ENCODE measurements at places on chromosomes 11 and 22.

DNA sequence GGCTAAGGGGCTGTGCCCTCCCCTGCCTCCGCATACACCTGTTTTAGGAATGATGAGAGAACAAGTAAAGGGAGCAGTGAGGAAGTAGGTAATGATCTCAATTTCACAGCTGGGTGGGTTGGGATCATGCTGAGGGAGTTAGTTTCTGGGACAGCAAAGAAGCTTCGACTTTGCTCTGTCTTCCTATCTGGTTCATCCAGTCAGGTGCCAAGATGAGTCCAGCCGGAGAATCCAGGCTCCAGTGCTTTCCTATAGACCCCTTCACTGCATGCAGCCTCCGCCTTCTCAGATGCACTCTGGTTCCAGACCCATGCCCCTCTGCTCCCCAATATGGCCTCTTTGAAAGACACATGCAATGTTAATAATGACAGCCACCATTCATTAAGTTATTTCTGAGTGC lies 119.1 kb upstream of the NCAM1 start:
- DNase-seq, result no peak

DNA sequence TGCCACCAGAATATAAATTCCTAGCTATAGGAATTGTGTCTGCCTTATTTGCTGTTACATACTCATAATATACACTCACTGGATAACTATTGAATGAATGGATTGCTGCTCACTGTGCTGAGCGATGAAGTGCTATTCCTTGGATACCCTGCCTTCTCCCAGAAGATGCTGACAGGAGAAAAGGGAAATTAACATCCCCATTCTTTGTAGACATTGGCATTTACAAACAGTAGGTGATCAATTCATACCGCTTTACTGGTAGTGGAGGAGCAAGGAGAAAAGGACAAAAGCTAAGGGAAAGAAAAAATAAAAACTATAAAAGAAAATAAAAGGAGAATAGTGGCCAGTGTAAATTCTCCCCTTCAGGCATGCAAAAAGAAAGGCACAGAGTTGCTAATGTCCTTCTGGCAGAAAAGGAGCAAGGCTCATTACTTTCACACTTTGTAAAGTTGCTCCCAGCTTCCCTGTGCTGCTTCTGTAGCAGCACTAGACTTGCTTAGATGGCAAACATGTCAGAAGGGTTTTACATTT lies 183.0 kb downstream of the LUZP2 start:
- no peak for DNase-seq

- no peak for DNase-seq
Observed at GRCh38 chr22:35634943-35635540, 13.2 kb upstream of the APOL6 start.

GRCh38 chr11:69007975-69008381 lies 5.1 kb downstream of the MRGPRF start:
- DNase-seq, result no peak

GRCh38 chr22:46969961-46970360 lies 207.5 kb downstream of the TBC1D22A start:
- no peak for DNase-seq

DNA sequence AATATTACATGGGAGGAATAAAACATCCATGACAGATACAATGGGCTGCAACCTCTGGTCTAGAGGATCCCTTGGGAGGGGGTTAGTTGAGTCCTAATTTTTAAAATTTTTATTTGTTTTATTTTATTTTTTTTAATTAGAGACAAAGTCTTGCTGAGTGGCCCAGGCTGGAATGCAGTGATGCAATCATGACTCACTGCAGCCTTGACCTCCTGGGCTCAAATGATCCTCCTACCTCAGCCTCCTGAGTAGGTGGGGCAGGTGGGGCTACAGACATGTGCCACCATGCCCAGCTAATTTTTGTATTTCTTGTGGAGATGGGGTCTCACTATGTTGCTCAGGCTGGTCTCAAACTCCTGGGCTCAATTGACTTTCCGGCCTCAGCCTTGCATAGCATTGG lies 43.1 kb downstream of the FDX1 start:
- DNase-seq, result no peak

GRCh38 chr22:23537416-23537815 lies 42.7 kb downstream of the IGLL1 start:
- DNase-seq, result no peak

DNA sequence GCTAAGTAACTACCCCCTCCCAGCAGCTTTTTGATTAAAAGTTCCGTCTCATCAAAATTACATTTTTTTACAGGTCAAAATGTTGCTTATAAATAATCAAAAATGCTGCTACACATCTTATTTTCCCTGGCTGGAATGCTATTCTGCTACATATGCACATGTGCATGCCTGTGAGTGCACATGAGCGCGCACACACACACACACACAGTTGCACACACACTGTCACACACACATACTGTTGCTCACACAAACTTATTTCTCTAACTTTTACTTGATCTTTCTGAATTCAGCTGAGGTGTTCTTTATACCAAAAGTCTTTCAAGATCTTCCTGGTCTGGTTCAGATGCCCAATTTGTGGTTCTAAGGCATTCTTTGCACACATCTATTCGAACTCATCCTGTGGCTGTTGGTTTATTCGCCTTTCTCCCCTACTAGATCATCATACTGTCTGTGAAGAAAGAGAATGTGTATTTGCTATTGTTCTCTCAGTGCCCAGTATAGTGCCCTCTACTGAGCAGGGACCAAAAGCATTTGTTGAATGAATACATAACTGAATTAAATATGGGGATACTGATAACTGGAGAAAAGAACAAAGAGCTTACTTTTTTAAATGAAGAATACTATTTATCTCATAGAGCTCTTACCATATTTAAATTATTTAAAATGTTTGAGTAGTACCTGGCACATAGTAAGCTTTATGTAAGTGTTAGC lies 68.1 kb upstream of the CCDC179 start:
- no peak for DNase-seq

All from activated naive CD4-positive, alpha-beta T cell treated with anti-CD3 and anti-CD28 coated beads, Interleukin-2, amount 50 U/mL, for 16 hours (primary cell).